ENCODE measurements at places on chromosomes 5 and 9. TPM values are rescaled to one million over a fixed set of nuclear protein-coding genes. Genes with fewer than 3 reads are reported as not detected.

The EMB gene
- 70.2 TPM for total RNA-seq

The PPP2R2B gene
- not detected for total RNA-seq

The PRLR gene
- 2.3 TPM for total RNA-seq

The BICD2 gene
- 22.5 TPM for total RNA-seq

The ZFP62 gene
- 43.7 TPM for total RNA-seq

The WDR31 gene
- total RNA-seq: 1.6 TPM

The KIF20A gene
- total RNA-seq: 0.40 TPM

GRCh38 chr9:36392489-36392888, 7.6 kb downstream of the RNF38 start:
- no peak overlapping the region for H3K4me3 ChIP-seq
- H3K36me3 ChIP-seq: peaks cover 48% of the 10 kb centered on the region
- DNase-seq: no peak
- H3K4me1 ChIP-seq: peaks cover 52% of the 10 kb centered on the region

DNA sequence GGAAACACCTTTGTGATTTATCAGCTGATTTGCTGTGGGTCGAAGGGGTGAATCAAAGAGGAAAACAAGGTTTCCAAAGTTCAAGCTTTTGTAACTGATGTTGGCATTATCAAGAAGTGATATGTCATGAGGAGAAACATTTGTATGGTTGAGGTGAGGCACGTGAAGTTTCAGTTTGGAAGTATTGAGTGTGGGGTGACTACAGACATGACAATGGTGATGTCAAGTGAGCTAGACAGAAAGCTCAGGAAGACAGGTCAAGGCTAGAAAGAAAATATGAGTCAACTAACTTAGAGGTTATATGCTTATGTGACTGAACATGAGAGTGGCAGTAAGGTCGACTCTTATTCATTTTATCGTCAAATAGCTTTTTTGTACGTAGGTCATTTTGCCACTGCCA, 99.1 kb downstream of the RAB3C start:
- no peak overlapping the region for H3K27ac ChIP-seq
- no peak for DNase-seq
- H3K4me3 ChIP-seq: no peak overlapping the region
- H3K36me3 ChIP-seq: no peaks in the 10 kb centered on the region

DNA sequence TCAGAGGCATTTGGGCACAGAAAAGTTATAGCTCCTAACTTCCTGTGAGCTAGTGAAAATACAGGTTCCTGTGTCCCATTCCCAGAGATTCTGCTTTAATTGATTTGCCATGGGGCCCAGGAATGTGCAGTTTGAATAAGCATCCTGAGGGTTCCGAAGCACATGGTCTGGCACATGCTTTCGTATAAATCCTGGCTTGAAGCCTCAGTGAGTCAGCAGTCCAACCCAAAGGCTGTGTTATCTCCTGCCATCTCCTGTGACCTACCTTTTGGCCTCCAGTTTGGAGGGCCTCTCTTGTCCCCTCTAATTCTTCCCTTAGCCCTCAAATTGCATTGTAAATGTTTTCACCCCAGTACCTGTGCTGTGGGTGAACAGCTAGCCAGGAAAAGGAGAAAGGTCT, 183.8 kb downstream of the NR3C1 start:
- H3K27ac ChIP-seq: no peak overlapping the region
- H3K4me1 ChIP-seq: peaks cover 41% of the 10 kb centered on the region
- DNase-seq: no peak
- H3K27me3 ChIP-seq: no peaks in the 10 kb centered on the region

- H3K36me3 ChIP-seq: no peaks in the 10 kb centered on the region
- H3K27me3 ChIP-seq: peaks cover 18% of the 10 kb centered on the region
- no peak overlapping the region for H3K4me3 ChIP-seq
- no peaks in the 10 kb centered on the region for H3K4me1 ChIP-seq
- DNase-seq: no peak
These were observed 41.3 kb upstream of the S1PR3 start for GRCh38 chr9:88949961-88950340.

GRCh38 chr5:150131978-150132694, 23.5 kb downstream of the PDGFRB start:
- DNase-seq: no peak
- H3K36me3 ChIP-seq: no peaks in the 10 kb centered on the region
- H3K27me3 ChIP-seq: peaks cover 2% of the 10 kb centered on the region
- no peak overlapping the region for H3K27ac ChIP-seq

DNA sequence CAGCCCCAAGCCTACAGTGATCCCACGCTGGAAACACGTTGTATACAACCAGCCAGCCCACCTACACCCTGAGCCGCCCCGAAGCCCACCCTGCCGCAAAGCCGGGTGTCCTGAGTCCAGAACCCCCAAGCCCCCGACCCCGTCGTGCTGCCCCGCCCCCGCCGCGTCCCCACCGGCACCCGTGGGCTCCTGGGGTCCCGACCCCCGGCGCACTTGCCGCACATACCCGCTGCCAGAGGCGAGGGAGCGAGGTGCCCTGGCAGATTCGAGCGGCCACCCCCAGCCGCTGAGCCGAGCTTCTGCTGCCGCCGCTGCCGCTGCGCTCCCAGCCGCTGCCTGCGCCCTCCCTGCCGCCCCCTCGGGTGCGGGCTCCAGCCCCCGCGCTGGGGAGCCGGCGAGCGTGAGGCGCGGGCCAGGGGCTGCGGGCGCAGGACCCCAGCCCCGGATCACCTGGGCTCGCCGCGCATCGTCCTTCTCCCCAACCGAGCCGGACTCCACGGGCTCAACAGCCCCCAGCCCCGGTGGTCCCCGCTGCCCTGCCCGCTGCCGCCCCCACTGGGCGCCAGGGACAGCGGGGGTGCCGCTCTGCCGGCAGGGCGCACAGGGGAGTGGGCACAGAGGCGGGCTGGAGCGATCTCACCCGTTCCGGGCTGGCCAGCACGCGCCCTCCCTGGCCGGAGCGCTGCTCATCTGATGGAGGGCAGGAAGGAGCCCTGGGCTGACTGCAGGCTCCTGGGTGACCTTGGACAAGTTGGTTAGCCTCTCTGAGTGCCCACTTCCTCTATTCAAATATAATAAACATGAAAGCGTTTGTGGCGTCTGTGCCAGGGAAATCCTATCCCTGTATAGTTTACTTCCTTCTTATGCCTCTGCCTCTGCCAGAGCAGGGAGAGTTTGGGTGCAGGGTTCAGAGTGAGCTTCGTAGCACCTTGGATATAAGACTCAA, at the start of gene HTR4:
Gene HTR4 (minus strand): TSS at position 692 of the 946 bp plus-strand sequence. CDS start 17,513 bp downstream, outside the sequence.
- H3K27me3 ChIP-seq: peaks cover 35% of the 10 kb centered on the region
- H3K27ac ChIP-seq: no peak within 1 kb of the TSS
- no peak within 1 kb of the TSS for H3K4me3 ChIP-seq
- no peaks in the 10 kb centered on the region for H3K4me1 ChIP-seq
- DNase-seq: no peak

DNA sequence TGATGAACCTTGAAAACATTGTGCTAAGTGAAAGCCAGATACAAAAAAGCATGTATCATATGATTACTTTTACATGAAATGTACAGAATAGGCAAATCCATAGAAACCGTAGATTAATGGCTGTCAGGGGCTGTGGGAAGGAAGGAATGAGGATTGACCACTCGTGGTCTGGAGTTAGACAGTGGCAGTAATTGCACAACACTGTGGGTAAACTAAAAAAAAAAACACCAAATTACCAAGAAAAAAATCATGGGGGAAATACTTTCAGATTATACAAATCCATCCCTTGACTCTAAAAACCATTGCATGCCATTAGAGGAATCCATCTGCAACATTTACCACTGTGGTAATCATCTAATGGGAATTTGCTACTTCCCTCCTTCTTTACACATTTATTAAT, 140.0 kb downstream of the SIL1 start:
- H3K4me1 ChIP-seq: no peaks in the 10 kb centered on the region
- no peak overlapping the region for H3K27ac ChIP-seq
- peaks cover 2% of the 10 kb centered on the region for H3K36me3 ChIP-seq
- no peak for DNase-seq
- H3K27me3 ChIP-seq: no peaks in the 10 kb centered on the region

GRCh38 chr5:103003872-103004271, 116.1 kb downstream of the GIN1 start:
- DNase-seq: no peak
- no peak overlapping the region for H3K4me3 ChIP-seq
- H3K27me3 ChIP-seq: no peaks in the 10 kb centered on the region
- H3K27ac ChIP-seq: no peak overlapping the region

DNA sequence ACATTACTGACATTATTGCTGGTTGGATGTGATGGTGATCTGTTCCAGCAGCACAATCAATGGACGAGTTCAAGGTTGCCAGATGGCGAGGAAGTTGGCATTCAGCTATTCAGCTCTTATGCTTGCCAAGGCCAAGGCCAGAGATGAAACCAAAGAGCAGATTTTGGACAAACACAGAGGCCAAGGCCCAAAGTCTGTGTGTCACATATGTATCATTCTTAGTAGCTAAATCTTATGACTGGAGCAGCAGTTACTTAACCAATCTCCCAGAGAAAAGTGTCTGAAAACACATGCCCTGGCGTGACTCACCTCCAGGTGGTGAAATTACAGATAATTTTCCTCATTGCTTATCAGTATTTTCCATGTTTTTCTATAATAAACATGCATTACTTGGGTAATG, 189.0 kb upstream of the EGFLAM start:
- no peak overlapping the region for H3K4me3 ChIP-seq
- H3K27ac ChIP-seq: no peak overlapping the region
- no peaks in the 10 kb centered on the region for H3K4me1 ChIP-seq
- no peaks in the 10 kb centered on the region for H3K36me3 ChIP-seq
- H3K27me3 ChIP-seq: no peaks in the 10 kb centered on the region
- no peak for DNase-seq

DNA sequence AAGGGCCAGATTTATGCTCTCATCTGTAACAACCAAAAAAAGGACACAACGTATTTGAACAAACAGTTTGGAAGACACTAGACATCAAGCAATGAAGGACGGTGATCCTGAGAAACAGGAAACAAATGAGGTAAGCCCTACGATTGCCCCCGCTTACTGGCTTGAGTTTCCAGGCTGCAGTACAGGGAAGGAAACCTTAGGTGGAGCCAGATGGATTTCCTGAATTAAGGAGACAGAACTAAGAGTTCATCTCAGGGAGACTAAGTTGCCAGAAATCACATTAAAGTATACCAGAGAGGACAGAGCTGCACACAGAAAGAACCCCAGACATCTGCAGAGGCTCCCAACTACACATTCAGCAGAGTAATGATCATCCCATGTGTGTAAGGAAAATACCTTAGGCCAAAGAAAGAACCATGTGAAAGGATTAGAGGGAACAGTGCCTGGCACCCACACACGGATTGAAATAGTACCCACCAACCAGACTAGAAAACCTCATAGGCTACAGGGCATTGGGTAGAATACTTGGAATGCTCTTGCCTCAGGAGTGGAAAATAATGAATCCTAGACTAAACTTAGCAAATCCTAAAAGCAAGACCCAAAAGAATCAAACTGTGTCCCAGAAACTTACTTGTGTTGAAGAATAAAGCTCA, 99.3 kb upstream of the NIPBL start:
- H3K36me3 ChIP-seq: no peaks in the 10 kb centered on the region
- no peak for DNase-seq
- no peak overlapping the region for H3K27ac ChIP-seq
- H3K4me3 ChIP-seq: no peak overlapping the region
- peaks cover 16% of the 10 kb centered on the region for H3K27me3 ChIP-seq
